Activated naive CD4-positive, alpha-beta T cell treated with anti-CD3 and anti-CD28 coated beads, Interleukin-2, amount 10 ng/mL, durations not matched to agents 7 days and 5 days (primary cell): ENCODE measurements at places on chromosomes 4 and X.

GRCh38 chr4:98929341-98930267 is 671 bp upstream of the EIF4E start:
- DNase-seq, result peak; percentile 54

DNA sequence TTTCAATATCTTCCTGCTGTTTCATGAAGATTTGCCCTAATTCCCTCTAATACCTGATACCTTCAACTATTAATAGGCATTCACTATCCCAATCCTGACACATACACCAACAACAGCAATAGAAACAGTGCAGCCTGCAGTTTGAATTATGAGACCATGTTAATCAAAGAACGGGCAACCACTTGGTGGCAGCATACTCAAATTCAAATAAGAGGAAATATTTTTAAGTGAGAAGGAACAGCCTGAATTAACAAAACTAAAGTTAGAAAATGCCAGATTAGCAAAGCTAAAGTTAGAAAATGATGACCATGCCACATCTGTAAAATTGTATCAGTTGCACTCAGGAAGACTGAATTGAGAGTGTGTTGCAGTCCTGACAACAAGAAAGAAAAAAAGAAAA is 204.9 kb downstream of the SMARCA1 start:
- peak; percentile 21 for DNase-seq

DNA sequence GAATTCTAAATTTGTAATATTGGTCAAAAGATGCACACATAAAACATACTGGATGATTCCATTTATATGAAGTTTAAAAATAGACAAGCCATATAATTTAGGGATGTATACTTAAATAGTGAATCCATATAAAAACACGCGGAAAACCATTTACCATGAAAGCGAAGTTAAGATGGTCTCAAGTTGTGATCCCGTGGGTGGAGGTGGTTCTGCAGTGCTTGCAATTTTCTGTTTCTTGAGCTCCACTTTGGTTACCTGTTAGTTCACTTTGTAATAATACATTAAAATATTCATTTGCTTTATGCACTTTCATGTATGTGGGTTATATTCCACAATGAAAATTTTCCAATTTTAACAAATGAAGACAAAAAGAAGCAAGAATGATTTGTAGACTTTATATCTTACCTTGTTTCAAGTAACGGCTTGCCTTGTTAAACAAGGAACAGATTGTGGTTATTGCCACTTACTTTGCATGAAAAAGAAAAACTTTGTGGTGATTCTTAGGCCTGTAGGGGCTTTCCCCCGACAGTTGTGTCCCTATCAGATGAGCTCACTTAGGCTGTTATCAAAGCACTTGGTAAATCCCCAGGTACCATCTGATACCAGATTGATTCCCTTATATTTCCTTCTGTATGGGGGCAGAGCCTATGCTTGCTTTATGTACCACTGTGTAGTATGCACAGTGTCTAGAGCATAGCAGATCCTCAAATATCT is 12.2 kb downstream of the UCP1 start:
- no peak for DNase-seq

DNA sequence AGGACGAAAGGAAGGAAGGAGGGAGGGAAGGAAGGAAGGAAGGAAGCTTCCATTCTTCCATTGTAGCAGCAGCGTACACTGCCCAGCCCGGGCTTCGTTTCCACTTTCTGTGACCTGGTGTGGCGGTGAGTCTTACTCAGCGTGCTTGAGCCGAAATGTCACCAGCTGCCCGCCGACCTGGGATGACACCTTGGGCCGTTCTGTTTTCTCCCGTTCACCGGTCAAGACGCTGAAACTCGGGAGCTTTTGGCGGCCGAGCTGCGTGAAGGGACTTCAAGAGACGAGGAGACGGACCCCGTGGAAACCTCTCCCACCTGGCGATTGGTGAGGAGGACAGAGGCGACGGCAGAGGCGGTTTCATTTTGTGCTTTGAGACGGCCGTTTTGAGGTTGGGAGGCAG is 47.1 kb upstream of the PPP2R3B start:
- no peak for DNase-seq

GRCh38 chr4:7429601-7430078 is 5.1 kb downstream of the PSAPL1 start:
- DNase-seq, result peak; percentile 11

GRCh38 chr4:113993887-113994286 is 14.4 kb upstream of the ARSJ start:
- no peak for DNase-seq

DNA sequence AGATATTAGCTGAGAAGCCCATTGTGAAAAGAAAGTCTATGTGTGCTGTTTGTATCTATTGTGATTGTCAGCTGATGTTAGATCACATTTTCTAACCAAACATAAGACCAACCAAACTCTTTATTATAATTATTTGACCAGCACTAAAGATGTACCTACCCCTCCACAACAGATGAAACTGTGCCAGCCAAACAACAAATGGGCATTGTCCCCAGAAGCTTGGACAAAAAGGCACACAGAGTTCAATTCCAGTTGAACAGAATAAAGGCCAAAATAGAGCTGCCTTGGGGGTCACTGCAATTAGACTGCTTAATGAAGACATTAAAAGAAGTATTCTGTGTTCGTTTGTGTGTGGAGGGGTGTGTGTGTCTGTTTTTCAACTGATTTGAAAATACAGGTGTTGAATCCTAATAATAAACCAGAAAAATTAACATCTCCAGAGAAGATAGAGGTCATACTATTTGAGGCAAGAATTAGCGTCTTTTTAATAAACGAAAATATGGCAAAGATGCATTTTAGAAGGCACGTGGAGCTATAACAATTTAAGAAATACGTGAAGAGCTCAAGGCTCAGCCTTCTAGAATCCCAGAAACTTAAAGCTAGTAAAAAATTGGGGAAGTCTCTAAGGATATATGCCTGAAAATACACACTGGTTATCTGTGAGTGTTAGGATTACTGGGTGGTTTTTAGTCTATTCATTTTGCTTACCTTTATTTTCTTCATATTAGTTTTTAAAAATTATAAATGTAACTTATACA is 2.2 kb downstream of the SPP1 start:
- DNase-seq, result no peak

DNA sequence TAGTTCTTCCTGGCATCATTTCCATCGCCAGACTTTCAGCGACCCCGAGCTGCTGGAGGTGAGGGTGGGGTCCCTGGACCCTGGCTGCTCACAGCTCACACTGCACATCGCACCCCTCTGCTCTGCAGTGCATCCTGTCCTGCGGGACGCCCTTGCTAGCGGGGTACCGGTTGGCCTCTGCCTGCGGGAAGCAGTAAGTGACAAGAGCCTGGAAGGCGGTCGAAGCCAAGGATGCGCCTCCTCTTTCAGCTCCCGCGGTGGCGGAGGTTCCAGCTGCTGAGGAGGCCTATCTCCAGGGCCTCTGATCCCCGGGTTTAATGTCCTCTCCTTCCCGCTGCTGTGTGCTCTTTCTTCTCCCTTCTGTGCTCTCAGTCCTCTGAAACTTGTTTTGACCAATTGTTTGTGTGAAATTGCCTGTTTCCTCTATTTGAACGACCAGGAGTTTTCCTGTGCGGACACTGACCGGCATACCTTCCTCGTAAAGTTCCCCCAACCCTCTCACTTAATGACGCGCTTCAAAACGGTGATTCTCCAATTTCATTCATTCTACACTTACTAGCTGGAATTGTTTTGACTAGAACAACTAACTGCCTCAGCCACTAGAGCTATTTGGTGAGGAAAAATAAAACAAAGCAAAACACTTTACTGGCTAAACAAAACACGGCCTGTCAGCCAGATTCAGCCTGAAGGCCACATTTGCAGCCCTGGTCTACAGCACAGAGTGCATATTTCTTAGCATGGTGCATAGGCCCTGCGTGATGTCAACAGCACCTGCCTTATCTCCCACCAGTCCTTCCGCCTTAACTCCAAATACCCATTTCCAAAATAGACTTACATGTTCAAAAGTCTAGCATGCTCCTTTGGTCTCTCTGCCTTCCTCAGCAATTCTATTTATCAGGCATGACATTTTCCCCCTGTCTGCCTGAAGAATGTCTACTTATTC is 28.0 kb downstream of the MGAT4D start:
- no peak for DNase-seq

DNA sequence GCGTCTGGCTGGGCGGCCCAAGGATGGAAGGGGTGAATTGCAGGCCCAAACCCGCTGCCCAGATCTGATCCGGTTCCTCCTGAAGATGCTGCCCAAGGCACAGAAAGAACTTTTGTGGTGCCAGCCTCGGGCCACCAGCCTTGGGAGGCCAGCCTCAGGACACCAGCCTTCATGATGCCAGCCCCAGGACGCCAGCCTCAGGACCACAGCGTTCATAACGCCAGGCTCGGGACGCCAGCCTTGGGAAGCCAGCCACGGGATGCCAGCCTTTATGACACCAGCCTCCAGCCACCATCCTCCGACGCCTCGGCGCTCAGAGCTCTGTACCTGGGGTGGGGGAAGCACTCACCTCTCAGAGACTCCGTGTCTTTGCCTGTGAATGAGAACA is 107.8 kb downstream of the ADRA2C start:
- no peak for DNase-seq

DNA sequence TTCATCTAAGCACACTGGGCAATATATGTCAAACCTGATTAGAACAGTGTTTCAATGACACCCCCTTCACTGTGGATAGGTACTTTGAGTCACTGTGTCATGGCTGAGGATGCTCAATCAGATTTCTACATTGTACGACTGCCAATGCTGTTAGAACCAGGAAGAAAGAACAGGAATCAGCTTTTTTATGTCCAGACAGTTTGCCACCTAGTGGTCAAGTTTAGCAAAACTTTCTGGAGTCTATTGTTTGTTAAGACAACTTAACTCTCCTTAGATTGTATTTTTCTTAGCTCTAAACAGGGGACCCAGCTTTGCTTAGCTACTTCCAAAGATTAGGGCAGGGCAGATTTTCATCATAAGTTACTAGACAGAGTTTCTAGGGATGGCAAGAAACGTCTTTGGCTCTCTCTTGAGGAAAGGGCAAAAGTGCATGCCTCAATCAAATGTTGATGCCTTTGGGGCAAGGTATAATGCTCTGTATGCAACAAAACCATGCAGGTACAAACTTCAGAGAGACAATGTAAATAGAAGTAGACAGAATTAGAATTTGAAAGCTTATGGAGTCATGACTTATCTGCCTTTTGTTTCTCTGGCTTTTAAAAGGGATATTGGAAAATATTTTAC is 40.5 kb upstream of the BMP3 start:
- DNase-seq, result peak; percentile 20
